ENCODE measurements at places on chromosomes 2 and 18.

DNA sequence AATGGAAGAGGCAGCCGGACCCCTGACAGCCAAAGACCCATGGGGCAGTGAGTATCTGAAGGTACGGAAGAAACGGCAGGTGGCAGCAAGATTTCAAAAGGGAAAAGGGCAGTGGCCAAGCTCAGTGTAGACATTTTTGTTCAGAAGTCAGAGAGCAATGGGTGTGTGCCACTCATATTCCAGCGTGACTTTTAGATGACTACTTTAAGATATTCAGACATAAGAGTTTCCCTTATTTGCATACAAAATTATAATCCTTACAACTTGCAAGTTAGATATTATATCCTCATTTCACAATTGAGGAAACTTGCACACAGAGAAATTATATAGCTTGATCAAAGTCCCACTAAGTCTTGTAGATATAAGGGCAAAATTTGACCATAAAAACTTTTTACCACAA, 60.7 kb upstream of the CYTIP start:
- no peak for DNase-seq

GRCh38 chr2:117833911-117834310, 19.4 kb downstream of the DDX18 start:
- DNase-seq, result no peak

GRCh38 chr2:2158915-2159314, 172.2 kb downstream of the MYT1L start:
- no peak for DNase-seq

GRCh38 chr2:108614043-108614545, 79.8 kb downstream of the LIMS1 start:
- no peak for DNase-seq

GRCh38 chr18:10404168-10404567, 50.3 kb upstream of the APCDD1 start:
- DNase-seq, result no peak

GRCh38 chr2:68441179-68441993, 25.7 kb downstream of the FBXO48 start:
- DNase-seq, result peak; percentile 82

- no peak for DNase-seq
These were observed 10.1 kb upstream of the NARS1 start for GRCh38 chr18:57631697-57632096.

DNA sequence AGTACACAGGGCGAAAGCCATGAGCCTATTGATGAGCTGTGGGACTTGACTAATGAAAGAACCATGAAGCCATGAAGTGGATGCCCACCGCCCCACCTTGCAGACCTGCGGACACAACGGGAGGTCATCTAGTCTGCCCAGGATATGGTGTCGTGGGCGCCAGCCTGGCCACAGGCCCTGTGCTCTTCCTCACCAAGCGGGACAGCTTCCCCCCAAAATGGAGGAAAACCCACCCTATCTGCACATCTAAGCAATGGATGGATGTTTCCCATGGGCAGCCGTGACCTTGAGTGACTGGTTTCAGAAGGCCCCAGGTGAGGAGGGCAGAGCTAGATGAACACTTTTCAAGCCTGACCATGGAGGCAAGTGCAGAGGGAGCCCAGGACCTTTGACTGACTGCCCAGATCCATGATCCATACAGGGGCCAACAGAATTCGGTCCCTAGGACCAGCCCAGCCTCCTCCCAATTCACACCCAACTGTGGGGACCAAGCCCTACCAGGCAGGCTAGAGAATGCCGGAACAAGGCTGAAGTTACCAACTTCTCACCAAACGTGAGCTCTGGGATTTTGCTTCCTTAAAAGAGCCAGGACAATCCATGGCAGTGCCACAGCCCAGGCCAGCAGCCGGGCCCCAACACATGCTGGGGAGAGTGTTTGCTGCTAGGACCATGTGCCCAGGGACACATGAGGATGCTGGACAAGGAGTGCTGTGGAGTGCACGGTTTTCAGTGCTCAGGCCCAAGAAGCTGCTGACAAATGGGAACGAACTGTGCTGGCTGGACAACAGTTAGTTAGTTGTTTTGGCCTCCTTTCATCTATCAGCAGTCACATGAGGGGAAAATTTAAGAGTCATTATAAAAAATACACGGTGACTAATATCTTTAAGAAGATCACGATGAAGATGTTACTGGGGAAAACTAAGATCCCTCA, 249.4 kb downstream of the HDAC4 start:
- DNase-seq, result no peak

DNA sequence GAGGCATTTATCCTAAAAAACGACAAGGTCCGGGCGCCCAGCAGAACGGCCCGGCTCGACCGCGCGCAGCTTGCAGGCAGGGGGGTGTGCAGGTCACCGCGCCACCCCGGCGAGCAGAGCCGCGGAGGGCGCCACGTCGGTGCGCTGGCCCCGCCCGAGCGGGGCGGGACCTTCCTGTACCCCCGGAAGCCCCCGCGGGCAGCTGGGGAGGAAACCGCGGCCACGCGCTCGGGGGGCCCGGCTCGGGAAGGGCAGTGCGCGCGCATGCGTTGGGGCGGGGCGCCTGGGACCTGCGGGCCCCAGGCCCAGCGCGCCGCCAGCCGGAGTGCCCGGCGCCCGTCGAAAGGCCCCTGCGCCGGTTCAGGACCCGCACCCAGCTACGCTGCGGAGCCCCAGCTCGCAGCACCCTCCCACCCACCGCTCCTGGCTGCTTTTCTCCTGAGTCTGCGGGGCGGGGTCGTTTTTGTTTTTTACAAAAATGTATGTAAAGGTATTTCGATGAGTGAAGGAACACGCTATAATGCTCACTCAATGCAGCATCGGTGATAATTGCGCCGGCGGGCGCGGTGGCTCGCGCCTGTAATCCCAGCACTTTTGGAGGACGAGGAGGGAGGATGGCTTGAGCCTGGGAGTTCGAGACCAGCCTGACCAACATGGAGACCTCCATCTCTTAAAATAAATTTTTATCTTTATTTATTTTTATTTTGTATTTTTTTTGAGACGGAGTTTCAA, 47.7 kb upstream of the POMC start:
- DNase-seq, result peak; percentile 66

GRCh38 chr2:188787021-188787657, 187.0 kb upstream of the COL3A1 start:
- DNase-seq, result no peak

- no peak for DNase-seq
These were observed 3.1 kb downstream of the ARL4C start for GRCh38 chr2:234493796-234494195.

- DNase-seq, result no peak
These were observed 14.3 kb upstream of the ST8SIA5 start for GRCh38 chr18:46771141-46771540.

DNA sequence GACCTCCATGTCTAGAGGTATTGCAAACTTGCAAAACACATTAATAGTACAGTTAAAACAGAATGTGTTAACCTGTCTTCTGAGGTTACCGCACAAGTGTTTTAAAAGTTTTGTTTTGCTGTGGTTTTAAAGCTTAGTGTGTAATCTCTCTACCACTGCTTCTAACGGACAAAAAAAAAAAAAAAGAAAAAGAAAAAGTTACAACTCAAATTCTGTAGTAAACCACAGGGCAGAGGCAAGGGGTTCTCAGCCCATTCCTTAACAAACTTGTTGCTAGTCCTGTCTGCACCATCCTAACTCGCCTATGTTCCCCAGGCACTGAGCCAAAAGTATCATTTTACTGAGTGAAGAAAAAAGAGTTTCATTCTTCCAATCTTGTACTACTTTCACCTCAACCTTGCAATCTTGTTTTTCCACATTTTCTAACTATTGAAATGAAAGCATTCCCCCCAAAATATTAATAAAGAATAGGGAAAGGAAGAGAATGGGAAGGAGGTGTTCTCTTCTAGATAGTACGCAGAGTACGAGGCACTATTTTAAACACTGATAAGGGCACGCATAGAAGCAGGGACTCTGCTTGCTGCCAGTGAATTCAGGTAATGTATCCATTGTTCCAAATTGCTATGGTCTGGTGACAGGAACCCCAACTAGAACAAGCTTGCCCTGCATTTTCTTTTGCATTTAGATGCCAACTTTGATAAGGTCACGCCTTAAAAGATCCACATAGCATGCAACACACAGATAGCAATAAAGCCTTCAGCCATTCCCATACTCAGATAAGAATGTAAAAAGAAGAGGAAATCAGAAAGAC, 47.1 kb downstream of the IKZF2 start:
- no peak for DNase-seq

- DNase-seq, result no peak
These were observed 94.8 kb upstream of the EPAS1 start for GRCh38 chr2:46202453-46202852.

- DNase-seq, result no peak
These were observed 77.3 kb upstream of the CTLA4 start for GRCh38 chr2:203790134-203790852.

- no peak for DNase-seq
These were observed 32.8 kb downstream of the CCDC93 start for GRCh38 chr2:117980783-117981676.

- DNase-seq, result no peak
These were observed 49.3 kb downstream of the NRP2 start for GRCh38 chr2:205731583-205731981.

DNA sequence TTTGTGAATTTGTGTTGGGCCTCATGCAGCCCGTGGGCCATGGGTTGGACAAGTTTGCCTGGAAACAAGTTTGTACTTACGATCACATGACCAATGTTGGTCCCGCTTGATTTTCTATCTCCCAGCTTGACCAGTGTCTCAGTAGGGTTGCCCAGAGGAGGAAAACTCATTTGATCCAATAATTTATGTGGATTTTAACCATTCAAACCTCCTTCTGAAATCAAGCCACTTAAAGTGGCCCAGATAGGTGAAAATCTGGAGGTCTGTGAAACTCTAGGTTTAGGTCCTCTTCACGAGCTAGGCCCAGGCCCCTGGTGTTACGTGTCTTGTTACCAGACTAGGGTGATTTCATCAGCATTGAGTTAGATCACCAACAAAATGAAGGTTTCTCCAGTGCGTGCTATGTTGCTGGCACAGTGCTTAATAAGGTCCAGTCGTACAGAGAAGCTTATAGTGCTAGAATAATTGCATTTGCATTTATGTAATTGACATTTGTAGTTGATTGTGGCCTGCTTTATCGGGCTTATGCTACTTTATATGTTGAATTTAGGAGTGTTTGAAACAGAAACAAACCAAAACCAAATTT, 4.4 kb downstream of the ACTR2 start:
- no peak for DNase-seq

DNA sequence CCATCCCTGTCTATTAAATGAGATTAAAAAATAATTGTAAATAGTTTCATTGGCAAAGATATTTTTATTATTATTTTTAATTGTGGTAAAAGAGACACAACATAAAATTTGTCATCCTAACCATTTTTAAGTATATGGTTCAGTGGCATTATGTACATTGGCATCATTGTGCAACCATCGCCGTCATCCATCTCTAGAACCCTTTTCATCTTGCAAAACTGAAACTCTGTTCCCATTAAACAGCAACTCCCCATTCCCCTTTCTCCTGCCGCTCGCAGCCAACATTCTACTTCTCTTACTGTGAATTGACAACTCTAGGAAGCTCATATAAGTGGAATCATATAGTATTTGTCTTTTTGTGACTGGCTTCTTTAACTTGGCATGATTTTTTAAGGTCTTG, 25.3 kb downstream of the LAMA3 start:
- DNase-seq, result no peak

DNA sequence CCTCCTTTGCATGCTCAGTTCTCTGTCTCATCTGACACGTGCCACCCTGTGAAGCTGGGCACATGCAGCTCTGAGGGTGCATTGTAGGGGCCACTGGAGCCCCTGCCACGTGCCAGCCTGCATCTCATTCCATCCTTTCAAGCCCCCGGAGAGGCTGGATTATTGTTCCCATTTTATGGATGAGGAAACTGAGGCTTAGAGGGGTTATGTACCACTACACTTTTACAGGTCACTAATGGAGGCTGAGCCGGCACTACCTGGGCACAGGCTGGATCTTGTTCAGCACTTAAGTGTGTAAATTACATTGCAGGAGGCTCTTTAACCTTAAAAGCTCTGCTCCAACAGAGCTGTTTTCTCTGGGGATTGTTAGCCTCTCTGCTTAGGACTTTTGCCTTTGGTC, 47.5 kb downstream of the KCNIP3 start:
- no peak for DNase-seq

GRCh38 chr18:77271576-77272481, 22.2 kb downstream of the GALR1 start:
- no peak for DNase-seq

DNA sequence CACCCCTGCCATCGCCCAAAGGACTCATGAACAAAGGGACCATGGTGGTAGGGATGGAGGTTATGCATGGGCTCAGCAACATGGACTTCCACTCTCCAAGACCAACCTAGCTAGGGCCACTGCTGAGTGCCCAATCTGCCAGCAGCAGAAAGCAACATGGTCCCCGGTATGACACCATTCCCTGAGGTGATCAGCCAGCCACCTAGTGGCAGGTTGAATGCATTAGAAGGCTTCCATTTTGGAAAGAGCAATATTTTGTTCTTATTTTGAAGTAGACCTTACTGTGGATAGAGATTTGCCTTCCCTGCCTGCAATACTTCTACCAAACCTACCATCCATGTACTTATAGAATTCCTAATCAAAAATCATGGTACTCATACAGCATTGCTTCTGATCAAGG, 99.8 kb downstream of the METTL4 start:
- DNase-seq, result no peak

DNA sequence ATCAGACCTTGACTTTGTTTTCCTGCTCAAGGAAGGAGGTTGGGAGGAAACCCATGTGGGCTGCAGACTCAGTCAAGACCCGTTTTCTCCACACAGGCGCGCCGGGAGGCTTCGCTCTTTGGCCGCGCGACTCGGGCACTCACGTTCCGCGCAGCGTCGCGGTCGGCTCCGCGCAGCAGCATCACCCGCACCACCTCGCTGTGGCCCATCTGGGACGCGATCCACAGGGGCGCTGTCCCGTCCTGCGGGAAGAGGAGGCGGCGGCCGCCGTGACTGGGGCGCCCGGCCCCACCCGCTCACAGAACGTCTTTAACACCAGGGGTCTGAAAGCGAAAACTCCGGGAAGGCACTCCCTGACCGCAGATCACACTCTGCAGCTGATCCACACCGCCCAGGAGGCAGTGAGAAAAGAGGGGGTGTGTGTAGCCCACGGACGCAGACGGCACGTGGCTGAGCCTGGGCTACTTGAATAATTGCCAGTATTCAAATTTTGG, 33.1 kb upstream of the NPC1 start:
- DNase-seq, result no peak

DNA sequence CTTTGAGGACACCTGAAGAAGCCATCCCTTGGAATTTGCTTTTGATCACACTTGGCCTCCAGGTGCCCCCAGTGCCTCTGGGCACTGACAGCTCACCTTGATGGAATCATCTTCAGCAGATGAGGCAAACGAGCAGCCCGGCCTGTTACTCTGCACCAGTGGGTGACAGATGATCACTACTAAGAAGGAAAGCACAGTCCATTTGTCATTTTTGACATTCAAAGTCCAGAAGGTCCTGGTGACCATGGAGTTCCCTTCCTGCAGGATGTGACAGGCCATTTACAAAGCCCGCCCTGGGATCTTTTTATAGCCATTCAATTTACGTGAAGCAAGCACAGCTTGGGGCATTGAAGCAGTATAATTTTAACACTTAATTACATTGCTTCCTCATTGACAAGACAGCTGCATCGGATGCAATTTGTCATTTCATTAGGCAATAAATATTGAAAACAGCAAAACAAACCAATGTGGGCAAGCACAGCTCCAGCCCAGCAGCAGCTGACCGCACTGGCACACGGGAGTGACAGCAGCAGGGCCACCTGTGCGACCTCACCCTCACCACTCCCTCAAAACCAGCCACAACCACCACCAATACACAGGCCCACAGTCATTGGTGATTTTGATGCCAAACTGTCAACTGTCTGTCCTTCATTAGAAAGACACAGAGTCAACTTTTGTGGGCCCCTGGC, 76.0 kb upstream of the SLC66A3 start:
- peak; percentile 19 for DNase-seq
